Fibroblast of skin of scalp (primary cell): ENCODE measurements at places on chromosomes 6 and 20.
A peak's percentile ranks its signal among the peaks of the same experiment; 100 is the strongest.

- DNase-seq: no peak
These were observed 12.3 kb downstream of the LOC128125822 start for GRCh38 chr6:63584566-63584965.

- DNase-seq: peak; percentile 42
These were observed 78.7 kb upstream of the IFNGR1 start for GRCh38 chr6:137297887-137298286.

DNA sequence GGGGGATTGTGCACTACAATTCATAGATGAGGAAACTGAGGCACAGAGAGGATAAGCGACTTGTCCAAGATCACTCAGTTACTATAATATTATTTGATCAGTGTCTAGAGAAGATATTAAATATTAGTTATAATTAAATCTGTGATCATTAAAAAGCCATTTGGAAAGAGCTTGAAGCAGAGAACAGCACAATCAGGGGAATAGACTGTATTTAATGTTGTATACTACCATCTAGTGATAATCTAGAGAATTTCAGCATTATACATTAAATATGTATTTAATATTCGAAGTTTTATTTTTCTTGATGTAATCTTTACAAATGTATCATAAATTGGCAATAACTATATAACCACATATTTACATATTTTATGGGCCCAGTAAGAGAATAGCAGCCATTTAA, 20.1 kb upstream of the MTCL3 start:
- DNase-seq: peak; percentile 30

- DNase-seq: peak; percentile 41
These were observed 16.9 kb upstream of the STK35 start for GRCh38 chr20:2084703-2085102.

- DNase-seq: no peak
These were observed 3.7 kb upstream of the NCOA6 start for GRCh38 chr20:34829191-34829590.
